ENCODE measurements at places on chromosomes 7 and 10.

- ATAC-seq, result no peak
These were observed 193.3 kb upstream of the ZNF804B start for GRCh38 chr7:88566162-88566729.

DNA sequence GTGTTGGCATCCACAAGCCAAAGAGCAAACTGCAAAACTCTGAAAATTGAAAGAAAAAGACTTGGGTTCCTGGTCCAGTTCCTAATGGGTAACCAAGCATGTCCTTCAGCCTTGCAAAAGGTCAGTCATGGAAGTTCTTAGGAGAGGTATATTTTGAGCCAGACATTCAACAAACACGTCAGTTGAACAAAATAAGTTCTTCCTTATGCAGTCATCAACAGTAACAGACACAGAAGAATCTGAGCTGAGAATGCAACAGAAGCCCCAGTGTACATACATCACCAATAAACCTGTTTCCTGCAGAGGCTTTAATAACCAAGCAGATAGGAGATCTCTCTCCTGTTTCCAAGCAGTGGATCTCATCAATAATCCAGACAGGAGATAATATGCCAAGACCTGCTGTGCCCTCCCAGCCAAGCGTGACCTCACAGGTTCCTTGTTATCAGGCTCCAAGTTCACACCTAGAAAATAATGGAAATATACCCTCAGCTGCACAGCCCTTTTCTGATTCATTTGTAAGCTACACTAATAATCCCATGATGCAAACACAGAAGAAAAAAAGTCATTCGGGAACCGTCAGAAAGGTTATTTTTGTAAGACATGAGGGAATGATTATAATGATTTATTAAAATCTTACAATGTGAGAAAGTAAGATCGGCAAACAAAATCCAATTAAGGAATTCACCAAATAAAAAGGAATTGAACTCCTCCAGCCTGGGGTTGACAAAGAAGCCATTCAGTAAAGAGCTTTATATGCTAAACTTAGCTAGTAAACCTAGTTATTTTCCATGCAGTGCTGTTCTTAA lies 90.7 kb downstream of the DGKI start:
- ATAC-seq, result no peak

DNA sequence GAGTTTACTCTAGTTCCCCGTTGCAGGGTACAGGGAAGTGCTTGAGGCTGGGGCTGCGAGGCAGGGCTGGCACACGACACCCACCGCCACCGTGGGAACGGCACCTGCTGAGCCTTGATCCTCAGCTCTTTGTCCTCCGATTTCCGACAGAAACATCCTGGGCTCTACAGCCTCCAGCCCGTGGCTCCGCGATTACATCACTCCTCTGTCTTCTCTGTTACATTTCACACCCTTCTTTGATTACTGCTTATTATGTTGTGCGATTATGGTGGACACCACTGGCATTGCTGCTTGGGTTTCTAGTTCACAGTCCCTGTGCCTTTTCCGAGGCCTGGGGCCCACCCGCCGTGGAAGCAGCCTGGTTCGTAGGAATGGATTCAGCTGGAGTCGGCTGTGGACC lies 26.9 kb downstream of the FKBP6 start:
- no peak for ATAC-seq

DNA sequence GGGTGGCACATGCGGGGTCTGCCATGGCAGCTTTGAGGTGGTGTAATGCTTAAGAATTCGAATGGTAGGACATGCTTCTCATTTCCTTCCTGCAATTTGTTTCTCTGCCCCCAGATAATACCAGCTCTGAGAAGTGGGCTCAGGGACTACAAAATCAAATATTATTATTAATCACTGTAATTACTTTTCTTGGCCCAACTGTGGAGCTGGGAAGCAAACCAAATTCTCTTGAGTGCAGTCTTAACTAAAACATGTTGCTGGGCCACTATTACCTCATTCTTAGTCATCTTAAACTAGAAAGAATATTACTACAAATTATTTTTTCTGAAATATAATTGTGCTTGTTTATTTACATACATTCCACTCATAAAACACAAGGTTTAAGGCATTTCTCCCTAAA lies 566.7 kb upstream of the NRP1 start:
- peak; percentile 34 for ATAC-seq

DNA sequence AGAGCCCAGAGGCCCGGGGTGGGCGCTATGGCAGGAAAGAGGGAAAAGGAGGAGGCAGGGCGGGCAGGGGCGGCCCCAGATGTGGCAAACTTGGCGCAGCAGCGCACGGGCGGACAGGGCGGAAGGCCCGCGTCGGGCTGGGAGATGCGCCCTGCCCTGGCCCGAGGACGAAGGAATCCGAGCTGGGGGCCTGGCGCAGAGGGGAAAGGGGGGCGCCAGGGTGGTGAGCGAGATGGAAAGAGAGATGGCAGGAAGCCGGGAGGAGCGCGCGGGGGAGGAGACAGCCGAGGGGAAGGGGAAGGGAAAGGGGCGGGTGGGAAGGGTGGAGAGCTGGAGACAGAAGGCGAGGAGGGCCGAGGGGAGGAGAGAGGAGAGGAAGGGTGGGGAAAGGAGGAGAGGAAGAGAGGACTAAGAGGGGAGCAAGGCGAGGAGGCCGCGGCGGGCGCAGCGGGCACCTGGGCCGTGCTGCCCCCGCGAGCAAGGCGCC lies at the start of gene MARVELD1:
TSS of gene MARVELD1 (plus strand) at position 392 of the 487 bp plus-strand sequence. CDS start 147 bp downstream, outside the sequence.
- ATAC-seq, result no peak

- ATAC-seq, result no peak
These were observed 51.1 kb upstream of the IL6 start for GRCh38 chr7:22675917-22676343.

- no peak for ATAC-seq
These were observed 50.3 kb downstream of the CSTF2T start for GRCh38 chr10:51649064-51649463.

DNA sequence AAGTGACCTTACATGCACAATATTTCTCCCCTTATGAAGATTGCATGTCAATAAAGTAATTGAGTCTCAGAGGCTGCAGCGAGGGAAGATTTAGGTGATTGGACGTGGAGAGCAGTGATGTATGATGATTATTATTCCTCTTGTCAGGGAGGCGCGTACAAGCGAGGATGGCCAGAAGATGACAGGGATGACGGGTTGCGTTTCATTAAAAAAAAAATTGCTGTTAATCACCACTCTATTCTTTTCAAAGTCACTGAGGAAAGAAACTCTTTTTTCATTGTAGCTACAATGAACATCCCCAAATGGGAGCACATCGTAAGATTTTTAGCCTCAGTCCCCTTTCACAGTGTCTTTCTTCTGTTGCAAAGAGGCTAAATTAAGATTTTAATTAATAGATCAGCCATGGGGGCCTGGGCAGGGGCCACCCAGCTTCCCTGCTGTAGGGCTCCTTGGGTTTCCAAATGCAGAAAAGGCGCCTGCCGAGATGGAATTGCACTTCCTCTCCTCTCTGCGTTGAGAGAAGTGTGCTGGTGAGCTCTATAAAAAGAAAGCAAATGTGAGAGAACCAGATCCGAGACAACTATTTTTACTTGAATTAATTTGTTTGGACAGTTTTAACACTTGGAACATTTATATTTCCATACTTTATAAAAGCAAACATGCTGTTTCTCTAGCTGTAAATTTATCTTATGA lies 998.1 kb downstream of the LRMDA start:
- no peak for ATAC-seq

DNA sequence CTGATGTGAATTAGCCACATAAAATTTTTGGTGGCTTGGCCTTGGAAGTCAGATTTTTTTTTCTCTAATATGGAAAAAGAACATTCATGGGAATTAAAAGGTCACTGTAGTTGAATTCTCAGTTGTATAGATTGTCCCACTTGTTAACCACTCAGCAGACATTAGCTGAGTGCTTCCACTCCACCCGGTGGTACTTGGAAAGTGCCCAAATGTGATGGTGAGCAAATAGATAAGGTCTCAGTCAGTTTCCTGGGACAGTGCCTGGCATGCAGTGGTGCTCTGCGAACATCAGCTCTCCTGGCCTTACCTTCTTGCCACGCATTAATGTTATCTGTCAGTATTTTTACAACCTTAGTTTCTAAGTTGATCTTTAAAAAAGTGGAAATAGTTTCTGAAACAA lies 1.4 kb downstream of the ATP5F1C start:
- ATAC-seq, result no peak

DNA sequence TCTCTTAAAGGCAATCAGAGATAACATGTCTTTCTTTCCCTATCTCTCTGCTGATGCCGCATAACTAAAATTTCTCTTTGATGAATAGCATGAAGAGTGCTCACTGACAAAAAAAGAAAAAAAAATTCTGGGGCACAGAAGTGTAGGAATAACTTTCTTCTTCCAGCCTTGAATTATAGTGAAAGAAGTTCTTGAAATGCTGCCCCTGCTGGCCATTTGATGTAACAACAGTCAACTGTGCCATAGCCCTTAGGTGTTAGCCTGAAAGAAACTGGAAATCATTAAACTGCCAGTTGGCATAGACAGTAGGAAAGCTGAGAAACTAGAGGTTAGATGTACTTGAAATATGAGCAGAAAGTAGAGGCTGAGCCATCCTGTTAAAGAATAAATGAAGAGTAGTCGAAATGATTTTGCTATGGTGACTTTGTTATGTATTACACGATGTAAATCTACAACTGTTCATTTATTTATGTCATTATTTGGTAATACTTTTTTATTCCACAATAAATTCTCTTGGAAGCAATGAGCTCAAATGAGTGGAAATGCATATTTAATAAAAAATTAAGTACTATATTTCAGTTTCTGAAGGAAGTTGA lies 48.3 kb upstream of the FAM171A1 start:
- ATAC-seq, result peak; percentile 35

GRCh38 chr10:50508315-50509051 lies 115.3 kb downstream of the SGMS1 start:
- no peak for ATAC-seq

- ATAC-seq, result no peak
These were observed 155.8 kb downstream of the SKIDA1 start for GRCh38 chr10:21369697-21370096.

DNA sequence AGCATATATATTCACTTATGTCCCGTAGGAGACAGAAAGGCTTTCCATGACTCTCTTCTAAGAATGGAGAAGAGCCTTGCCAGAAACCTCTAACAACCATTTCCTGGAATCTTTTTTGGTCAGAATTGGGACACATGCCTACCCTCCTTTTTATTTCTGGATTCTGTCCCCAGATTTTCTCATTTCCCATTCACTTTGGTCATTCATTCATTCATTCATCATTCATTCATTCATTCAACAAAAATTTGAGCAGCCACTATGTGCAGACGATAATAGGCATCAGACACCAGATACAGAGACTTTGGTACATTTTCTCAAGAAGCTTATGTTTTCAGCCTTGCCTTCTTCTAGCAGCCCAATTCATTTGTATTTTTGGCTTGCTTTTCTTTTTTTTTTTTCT lies 6.0 kb downstream of the ENTPD7 start:
- ATAC-seq, result no peak

- no peak for ATAC-seq
These were observed 10.2 kb downstream of the CCDC6 start for GRCh38 chr10:59896191-59896590.
